ENCODE measurements at places on chromosomes 1 and 21. TPM values are rescaled to one million over a fixed set of nuclear protein-coding genes. Genes with fewer than 3 reads are reported as not detected.
A peak's percentile ranks its signal among the peaks of the same experiment; 100 is the strongest.

GRCh38 chr1:185969524-185969991 lies 235.4 kb downstream of the HMCN1 start:
- DNase-seq = no peak

GRCh38 chr21:45354970-45355369 lies 50.0 kb upstream of the COL18A1 start:
- no peak for DNase-seq

DNA sequence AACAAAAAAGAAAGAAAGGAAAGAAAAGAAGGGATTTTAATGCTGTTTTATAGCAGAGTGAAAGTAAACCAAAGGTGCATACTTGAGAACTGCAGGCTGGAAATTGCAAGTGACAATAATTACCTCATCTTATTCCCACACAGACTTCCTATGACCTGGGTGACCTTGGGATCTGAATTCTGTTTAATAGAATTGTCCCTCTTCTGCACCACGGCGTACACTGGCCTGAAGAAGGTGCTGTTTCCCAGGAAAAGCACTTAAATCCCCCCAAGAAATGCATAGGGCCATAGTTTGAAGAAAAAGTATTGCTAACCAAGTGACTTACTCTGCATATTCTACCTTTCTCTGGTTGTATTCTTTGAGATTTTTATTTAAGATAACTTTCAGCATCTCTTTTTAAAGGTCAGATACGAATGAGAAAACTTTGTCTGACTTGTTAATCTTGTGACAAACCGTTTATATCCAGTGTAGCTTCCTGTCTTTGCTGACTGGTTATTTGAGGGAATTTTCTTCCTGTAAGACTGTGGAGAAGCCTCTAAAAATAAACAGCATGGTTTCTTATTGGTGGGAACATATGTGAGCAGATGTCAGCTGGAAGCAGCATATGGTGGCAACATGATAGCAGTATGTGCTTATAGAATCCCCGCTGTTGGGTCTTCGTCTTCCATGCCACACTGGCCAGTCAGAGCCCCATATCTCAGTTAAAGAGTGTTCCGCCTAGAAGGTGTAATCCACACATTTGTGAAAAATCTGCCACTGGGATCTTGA lies 16.3 kb downstream of the TGFB2 start:
- no peak for DNase-seq

LRRC3 gene
- total RNA-seq = 2.6 TPM

SLC44A5 gene
- 1.4 TPM for total RNA-seq

LIN28A gene
- not detected for total RNA-seq

DNA sequence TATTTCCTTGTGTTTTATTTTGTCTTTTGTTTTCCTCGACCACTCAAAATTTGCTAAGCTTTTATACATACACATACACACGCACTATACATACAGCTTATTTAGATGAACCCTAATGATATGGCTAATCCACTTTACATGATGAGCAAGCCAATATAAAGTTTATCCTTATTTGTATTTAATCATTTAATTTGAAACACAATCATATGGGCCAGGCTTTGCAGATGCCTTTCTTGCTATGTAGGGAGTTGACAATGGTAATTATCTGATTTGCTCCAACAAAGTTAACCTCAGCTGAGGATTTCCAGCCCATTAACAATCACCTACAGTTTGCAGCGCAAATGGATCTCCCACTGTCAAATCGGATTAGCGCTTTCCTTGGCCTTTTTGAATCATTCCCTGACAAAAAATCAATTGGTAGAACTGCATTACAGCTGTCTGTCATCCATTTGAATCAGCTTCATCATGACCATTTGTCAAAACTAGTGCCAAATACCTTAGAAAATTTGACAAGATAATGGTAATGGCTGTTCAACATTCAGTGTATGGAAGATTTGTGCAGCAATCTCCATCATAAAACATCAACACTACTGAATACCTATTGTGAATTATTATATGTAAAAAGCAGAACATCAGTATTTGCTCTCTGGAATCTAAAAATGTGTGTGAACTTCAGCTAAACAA lies 352.6 kb downstream of the MRPL39 start:
- no peak for DNase-seq

- DNase-seq = no peak
These were observed 65.2 kb upstream of the TRABD2B start for GRCh38 chr1:48062353-48062752.

DNA sequence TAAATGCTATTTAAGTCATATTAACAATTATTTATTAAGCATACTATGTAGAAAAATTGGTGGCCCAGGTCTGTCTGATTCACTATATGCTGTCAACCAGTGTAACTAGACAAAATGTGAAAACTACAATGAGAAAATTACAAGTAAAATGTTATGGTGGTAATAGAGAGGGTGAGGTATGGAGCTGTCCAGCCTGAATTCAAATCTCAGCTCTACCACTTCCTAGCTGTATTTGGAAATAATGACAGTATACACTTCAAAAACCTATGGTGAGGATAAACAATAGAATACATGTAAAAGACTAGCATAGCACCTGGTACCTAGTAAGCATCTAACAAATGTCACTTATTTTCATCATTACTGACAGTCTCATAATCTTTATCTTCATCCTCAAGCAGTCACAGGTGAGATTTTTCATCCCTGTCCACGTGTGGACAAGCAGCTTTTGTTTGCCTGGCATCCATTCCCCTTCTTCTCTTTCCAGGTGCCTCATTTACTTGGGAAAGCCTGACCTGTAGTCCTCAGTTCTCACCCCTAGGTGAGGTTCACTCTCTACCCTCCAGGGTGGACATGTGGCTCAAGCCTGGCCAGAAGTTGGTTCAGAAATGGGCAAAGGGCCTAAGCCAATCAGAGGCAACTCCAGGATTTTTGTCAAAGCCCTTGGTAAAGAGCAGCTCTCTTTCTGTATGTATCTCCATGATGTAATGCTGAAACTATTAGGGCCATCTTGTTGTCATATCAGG lies 29.5 kb downstream of the EGLN1 start:
- DNase-seq = no peak

GRCh38 chr1:108057541-108057940 lies 92.6 kb upstream of the VAV3 start:
- peak; percentile 34 for DNase-seq

DNA sequence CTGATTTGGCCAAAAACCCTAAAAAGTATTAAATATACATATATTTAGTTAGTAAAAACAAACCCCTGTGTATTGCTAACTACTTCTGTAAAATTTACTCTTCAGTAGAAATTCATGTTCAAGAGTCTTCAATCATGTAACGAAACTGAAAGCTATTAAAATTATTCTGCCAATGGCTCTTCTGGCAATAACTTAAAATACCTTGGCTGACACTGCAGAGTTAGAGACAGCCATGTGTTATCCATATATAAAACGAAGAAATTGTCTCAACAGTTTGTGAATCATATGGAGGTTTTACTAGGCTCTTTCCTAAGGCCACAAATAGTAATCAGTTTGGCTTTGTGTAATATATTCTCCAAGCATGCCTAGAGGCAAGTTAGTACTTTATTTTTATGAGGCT lies 357.2 kb downstream of the COL11A1 start:
- DNase-seq = peak; percentile 12

ANKRD35 gene
- total RNA-seq = 0.21 TPM

- DNase-seq = no peak
These were observed 26.6 kb downstream of the PAFAH2 start for GRCh38 chr1:25971066-25971810.

DMRTA2 gene
- total RNA-seq = not detected

GPA33 gene
- not detected for total RNA-seq

DNA sequence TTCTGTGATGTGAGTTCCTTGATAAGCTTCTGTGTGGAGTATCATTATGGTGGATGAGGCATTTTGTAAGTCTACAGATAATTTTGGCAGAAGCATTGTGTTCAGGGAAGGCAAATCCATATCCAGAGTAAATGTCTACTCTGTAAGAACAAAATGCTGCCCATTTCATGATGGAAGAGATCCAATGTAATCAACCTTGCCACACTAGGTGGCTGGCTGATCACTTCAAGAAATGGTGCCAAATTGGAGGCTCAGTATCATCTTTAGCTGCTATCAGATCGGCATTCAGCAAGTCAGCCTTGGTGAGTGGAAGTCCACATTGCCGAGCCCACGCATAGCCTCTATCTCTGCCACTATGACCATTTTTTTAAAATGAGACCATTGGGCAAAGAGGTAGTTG lies 565.8 kb upstream of the USP24 start:
- DNase-seq = no peak

DNA sequence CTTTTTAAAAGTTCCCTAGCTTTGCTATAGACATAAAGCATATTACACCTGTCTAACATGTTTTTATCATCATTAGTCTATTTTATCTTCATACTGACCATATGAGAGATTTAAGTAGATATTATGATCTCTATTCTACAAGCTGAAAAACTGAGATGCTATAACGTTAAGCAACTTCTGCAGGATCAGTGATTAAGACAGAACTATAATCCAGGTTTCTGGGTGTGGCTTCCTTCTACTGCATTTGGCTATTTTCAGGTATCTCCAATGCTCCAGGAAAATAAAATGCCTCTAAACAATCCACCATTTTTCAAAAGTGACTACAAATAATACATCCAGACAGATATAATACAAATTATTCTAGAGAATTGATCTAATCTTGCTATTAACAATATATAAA lies 53.4 kb downstream of the RGS2 start:
- no peak for DNase-seq

TSACC gene
- 0.82 TPM for total RNA-seq

SERINC2 gene
- 158 TPM for total RNA-seq

GRCh38 chr1:204514828-204515227 lies 1.4 kb upstream of the MDM4 start:
- DNase-seq = no peak

DNA sequence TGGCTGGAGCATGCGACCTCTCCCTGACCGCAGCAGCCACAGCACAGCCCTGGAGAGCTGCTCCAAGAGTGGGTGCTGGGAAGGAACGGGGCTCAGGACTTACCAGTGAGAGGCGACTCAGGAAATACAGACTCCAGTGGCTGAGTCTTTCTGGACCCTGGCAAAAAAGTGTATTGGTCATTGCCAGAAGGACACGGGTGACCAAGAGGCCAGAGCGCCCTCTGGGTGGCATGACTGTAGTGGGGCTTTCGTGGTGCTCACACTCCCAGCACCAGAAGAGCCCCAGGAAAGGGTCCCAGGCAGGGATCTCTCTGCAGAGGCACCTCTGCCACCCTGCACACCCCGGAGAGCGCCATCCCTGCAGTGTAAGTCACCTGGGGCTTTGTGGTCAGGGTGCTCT lies 8.9 kb upstream of the PRDM16 start:
- no peak for DNase-seq

DNA sequence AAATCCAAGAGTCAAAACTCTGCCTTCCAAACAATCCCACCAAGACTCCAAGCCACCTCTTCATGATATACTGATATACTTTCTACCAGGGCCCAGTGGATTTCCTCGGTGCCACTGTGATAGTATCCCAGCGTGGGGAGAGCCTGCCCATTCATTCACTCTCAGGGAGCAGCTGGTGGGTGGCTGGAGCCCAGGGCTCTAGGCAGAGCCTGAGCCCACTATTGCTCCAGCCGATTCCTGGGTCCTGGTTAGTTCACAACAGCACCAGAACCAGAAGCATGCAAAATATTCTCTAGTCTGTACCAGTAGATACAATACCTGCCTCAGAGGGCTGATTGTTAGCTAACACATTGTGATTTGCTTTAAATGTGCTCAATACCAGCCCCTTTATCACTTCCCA lies 831 bp downstream of the CSRP1 start:
- no peak for DNase-seq

TMPRSS15 gene
- not detected for total RNA-seq

DNA sequence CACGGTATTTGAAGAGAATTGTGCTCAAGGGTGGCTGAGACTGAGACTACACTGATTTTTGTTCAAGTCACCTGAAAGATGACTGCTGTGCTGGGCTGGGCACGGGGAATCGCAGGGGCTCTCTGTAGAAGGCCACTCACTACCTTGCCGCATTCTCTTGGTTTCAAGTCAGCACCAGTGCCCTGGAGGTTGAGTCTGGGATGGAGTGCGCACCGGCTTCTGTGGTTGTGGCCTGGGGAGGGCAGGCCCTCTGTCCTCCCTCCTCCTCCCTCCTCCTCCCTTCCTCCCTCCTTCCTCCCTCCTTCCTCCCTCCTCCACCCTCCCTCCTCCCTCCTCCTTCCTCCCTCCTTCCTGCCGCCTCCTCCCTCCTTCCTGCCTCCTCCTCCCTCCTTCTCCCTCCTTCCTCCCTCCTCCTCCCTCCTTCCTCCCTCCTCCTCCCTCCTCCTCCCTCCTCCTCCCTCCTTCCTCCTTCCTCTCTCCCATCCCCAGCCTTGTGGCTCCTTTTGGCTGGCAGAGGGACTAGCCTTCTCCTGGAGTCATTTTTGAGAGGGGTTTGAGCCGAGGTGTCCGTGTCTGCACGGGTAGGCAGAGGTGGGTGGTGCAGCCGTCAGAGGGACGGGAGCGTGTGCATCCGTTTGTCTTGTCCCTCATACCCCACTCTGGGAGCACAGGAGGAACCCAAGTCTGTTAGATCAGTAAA lies 9.5 kb downstream of the RER1 start:
- no peak for DNase-seq

BSND gene
- total RNA-seq = not detected

DNA sequence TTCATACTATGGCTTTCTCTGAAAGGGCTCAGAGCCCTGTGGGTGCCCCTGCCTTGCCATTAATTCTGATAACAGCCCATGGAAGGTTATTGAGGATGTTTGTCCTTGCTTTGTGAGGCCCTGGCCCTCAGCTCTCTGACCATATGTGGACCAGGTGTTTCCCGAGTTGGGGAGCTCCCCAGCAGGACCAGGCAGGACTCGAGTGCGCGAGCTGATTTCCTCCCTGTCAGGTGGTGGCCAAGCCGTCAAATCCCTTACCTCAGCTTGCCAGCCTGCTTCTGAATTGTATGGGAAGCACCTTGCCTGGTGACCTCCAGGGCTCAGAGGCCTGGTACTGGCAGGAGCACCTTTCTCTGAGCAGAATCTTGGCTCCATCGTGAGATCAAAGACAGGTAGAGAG lies 17.9 kb upstream of the SDE2 start:
- no peak for DNase-seq

CD1C gene
- total RNA-seq = not detected

GRCh38 chr1:39898648-39899603 lies 2.8 kb downstream of the MYCL start:
- peak; percentile 56 for DNase-seq

- DNase-seq = no peak
These were observed 965 bp downstream of the ABCA4 start for GRCh38 chr1:94119796-94120569.

REN gene
- not detected for total RNA-seq
